HTR-8/SVneo (cell line): ENCODE measurements at places on chromosomes 4 and X.

DNA sequence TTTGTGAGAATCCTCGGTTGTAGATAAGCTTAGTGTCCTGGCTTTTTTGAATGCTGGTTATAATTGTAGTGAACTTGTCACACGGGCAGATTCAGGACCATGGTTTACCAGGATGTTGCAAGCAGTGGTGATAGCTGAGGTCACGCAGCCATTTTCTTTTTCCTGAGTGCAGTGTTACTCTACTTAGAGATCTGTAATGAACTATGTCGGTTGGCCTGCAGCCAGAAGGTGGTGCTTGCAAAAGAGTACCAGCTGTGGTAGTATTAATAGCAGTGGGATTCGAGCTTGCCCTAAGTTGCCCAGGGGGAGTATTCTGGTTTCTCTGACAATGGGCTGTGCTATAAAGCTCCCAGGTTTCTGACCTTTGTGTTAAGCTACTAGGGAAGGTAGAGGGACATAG lies 368.9 kb downstream of the SLITRK2 start:
- DNase-seq: no peak

DNA sequence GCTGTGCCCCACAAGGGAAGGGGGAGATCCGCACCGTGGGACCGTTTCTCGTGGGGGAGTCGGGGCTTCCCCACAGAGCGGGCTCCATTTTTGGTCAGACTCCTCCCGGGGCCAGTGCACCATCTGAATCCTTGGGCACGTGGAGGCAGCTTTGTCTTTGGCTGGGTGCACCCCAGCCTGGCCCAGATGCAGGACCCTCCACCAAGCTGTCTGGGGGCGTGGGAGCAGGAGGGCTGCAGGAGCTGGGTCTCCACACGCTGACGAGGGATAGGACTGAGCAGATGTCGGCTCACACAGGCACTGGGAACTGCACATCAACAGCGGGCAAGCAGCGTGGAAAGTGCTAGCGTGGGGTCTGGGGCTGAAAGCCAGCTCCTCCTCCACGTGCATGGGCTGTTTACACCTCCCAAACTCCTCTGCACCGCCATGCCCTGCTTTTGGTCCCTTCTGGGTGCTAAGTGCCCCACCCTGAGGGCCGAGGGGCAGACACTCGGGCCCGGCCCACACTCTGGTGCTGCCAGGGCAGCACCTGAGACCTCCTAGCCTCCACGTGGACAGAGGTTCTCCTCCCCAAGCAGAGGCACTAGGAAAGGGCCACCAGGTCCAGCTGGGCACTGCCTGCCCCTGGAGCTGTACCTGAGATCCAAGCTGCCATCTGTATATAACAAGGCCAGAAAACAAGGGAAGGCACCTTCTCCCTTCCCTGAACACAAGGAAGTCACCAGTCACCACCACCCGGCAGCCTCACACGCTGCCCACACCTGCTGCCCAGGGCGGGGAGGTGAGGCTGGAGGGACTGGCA lies 13.8 kb downstream of the DGKQ start:
- no peak for DNase-seq

DNA sequence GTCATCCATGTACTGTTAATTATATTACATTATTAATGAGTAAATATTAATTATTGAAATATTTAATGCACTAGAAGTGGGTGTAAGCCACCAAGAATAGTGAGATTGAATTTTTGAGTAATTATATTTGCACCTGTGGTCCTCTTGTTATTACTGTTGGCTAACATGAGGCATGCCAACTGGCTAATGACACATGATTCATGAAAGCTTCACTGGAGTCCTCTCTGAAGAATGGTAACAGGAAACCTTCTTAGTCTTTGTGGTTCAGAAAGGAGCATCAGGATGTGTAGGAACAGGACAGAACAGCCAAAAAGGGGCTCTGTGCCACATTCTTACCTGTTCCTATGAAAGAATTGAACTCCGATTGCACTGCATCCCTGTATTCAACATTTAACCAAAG lies 65.2 kb downstream of the SLC4A4 start:
- DNase-seq: no peak

- no peak for DNase-seq
Observed at GRCh38 chr4:128384765-128385598, 97.4 kb upstream of the PGRMC2 start.

- DNase-seq: peak; percentile 34
Observed at GRCh38 chrX:22800806-22801205, 199.0 kb upstream of the DDX53 start.

- no peak for DNase-seq
Observed at GRCh38 chr4:71526637-71527406, 188.0 kb downstream of the SLC4A4 start.

- DNase-seq: no peak
Observed at GRCh38 chr4:134727696-134728095, 526.1 kb upstream of the PABPC4L start.

DNA sequence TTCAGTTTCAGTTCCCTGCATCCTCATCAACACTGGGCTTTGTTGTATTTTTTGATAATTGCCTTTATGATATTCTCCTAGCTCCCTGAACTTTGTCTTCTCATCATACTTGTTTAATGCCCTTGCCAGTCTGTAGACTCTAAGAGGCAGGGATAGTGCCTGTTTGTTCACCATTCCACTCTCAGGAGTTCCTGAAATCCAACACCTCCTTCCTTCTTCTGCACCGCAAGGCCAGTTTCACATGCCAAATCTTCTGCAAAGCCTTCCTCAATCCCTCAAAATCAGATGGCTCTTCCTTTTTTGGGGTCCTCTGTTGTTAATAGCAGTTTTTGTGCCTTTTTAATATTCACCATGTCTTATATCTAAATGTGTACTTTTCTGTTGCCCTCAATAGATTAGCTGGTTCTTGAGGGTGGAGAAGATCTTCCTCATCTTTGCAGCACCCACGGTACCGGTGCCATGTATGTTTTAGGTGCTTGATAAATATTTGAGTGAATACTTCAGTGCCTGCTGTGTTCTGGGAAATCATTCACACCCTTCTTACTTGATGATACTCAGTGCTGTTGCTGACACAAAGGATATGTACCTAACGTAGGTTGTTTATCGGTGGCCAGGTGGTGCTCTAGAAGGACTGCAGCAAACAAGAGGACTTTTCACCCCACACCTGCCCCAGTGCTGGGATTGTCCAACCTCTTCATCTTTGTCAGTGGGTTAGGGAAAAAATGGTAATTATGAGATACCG lies 85.3 kb upstream of the LIMCH1 start:
- DNase-seq: no peak

- no peak for DNase-seq
Observed at GRCh38 chr4:36997727-36998126, 246.8 kb upstream of the NWD2 start.

- no peak for DNase-seq
Observed at GRCh38 chr4:79209081-79209480, 116.8 kb downstream of the NAA11 start.

DNA sequence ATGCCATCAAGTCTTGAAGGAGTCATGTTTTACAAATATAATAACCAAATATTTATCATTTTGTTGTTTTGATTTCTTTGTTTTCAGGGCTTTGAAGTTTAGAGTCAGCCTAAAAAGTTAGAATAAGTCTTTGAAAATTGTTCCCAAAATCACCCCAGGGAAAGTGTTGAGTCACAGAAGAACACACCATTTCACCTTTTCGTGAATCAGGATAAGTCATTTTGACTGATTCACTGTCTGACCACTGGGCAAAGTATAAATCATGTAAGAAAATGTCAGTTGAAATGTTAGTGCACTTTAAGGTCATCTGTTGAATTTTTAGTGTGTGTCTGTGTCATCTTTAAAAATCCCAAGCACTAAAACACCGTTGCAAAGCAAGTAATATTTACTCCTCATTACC lies 1320.1 kb downstream of the RPA4 start:
- DNase-seq: no peak

GRCh38 chr4:8098506-8098905 lies 60.1 kb downstream of the ABLIM2 start:
- no peak for DNase-seq

GRCh38 chr4:121098266-121098665 lies 25.9 kb upstream of the NDNF start:
- no peak for DNase-seq

GRCh38 chr4:184355111-184355604 lies 119.2 kb downstream of the IRF2 start:
- DNase-seq: peak; percentile 67

DNA sequence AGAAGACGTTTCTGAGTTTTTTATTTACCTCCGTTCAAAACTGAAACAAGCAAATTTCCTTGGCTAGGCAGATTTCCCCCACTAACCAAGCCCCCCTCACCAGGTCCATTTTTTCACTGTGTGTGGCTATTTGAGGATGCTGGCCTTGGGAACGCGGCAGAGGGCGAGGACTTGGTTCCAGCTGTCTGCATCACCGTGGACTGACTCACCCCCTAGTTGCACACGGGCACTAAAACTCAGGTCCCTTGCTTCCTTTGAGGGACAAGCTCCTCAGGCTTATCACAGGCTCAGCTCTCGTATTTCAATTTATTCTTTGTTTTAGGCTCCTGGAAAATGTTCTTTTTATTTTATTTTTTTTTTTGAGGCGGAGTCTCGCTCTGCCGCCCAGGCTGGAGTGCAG lies 8.4 kb upstream of the MTNR1A start:
- DNase-seq: no peak

- DNase-seq: peak; percentile 32
Observed at GRCh38 chr4:10554694-10555093, 97.5 kb upstream of the ZNF518B start.

- no peak for DNase-seq
Observed at GRCh38 chr4:107760281-107760947, 40.4 kb upstream of the PAPSS1 start.

DNA sequence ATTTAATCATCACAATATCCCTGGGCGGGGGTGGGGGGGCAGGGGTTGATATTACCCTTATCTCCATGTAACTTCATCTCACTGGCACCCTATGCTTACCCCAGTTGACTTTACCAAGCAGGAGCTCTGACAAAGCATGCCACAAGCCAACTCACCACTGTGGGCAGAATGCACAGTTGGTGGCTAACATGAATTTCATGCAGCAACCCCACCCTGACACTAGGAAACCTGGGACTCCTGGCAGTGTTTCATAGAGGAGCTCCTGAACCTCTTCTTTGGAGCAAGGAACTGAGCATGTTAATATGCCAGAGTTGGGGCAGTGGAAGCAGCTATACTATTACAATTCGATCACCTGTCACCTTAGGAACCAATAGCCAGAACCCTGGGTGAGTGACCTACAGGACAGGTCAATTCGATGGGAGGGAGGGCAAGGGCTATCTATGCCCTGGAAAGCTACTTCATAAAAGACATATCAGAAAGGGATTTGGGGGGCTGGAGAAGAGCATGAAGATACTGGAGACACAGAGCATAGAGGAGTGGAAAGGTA lies 97.2 kb upstream of the ACSL4 start:
- DNase-seq: no peak

DNA sequence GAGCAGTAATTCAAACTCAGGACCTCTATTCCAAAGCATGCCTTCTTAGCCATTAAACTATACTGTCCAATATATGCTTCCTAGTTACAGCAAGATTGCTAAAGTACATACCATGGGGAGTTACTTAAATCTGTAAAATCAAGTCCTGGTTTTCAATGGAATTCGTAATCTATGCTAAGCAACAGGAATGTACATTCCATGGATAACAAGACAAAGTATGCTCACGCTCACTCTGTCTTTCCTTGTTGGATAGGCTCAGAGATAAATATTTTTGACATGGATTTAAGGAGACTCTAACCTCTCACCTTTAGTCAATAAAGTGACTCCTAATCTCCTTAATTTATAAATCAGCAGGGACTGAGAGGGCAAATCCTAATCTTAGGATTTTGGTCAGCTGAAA lies 47.3 kb upstream of the STK26 start:
- no peak for DNase-seq
